ENCODE measurements at places on chromosomes 6 and 20.

- no peak for DNase-seq
Observed at GRCh38 chr6:47371139-47371869, 61.6 kb upstream of the TNFRSF21 start.

GRCh38 chr6:86477500-86478148, 459.7 kb upstream of the HTR1E start:
- no peak for DNase-seq

- no peak for DNase-seq
Observed at GRCh38 chr6:52562911-52563310, 13.9 kb downstream of the TRAM2 start.

GRCh38 chr20:34016736-34017135, 23.0 kb downstream of the RALY start:
- no peak for DNase-seq

GRCh38 chr6:134757911-134758361, 192.0 kb downstream of the ALDH8A1 start:
- DNase-seq: no peak

GRCh38 chr6:121093928-121094327, 240.4 kb downstream of the TBC1D32 start:
- no peak for DNase-seq

GRCh38 chr20:22653658-22654642, 69.6 kb upstream of the FOXA2 start:
- DNase-seq: no peak

DNA sequence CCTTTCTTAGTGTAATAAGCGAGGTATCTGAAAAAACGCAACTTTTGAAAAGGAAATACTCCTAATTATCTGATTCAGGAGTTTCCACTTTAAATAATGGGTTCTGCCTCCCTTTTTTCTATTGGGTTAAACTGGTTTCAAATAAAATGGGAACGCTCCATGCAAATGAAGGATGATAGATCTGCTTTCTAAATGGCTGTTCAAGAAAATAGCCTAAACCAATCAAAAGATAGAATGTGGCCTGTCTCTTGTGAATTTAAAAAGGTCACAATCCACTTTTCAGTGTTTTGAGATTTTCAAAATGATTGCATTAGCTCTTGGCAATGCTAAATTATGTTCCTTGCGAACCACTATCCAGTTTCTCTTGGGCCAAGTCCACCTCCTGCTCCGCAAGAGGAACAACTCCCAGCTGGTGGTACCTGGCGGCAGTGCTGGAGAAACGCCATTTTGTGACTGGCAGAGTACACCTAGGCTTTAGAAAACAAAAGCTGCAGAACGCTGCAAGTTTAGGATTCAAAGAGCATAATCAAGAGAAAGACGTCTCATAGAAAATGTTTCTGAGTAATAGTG, 56.7 kb downstream of the TRIM38 start:
- no peak for DNase-seq

GRCh38 chr6:3596766-3597165, 139.9 kb upstream of the SLC22A23 start:
- DNase-seq: no peak

DNA sequence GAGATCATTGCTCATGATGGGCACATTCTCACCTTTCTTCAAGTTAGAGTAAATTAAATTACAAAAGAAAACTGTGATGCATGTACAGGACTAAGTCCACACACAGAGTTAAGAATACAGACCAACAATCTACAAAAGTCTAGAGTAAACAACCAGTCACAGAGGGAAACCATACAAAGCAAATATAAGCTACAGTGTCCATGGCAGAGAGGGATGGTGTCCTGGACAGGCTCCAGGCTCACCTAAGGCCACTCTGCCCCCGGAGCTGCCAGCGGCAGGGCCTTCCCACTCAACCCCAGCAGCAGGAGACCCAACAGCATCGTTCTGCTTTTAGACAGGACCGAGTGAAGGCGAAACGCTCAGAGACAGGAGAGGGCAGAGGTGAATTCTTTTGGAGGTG, 16.0 kb downstream of the PDE10A start:
- DNase-seq: no peak

GRCh38 chr6:116404696-116405095, 33.9 kb downstream of the DSE start:
- DNase-seq: no peak

DNA sequence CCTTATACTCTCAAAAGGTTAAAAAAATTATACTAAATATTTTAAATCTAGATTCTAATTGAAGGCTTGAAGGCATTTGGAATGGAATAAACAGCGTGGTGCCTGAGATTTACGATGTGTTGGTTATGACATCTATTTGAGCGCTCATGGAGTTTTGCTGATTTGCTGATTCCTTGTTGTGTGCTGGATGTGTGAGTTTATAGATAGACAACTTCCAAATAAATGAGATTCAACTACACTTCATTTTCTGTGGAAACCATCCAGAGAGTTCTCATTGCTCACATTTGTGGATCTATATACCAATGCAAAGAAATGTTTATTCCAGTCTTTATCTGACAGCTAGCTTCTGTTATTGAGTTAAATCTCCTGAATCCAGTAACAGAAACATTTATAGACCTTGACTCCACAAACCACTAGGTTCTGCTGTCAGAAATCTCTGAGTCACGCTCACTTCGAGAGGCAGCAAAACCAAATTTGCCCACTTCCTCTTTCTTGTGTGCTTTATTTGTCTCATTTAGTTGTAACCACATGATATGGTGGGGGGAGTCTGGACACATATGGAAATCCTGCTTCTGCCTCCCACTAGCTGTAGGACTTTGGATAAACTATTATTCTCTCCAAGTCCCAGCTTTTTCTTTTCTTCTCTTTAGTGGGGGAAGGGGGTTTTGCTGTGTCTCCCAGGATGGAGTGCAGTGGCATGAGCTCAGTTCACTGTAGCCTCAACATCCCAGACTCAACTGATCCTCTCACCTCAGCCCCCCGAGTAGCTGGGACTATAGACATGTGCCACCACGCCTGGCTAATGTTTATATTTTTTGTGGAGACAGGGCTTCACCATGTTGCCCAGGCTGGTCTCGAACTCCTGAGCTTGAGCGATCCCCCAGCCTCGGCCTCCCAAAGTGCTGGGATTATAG, 54.5 kb downstream of the IPCEF1 start:
- no peak for DNase-seq

- no peak for DNase-seq
Observed at GRCh38 chr6:7589221-7589620, 777 bp upstream of the SNRNP48 start.

DNA sequence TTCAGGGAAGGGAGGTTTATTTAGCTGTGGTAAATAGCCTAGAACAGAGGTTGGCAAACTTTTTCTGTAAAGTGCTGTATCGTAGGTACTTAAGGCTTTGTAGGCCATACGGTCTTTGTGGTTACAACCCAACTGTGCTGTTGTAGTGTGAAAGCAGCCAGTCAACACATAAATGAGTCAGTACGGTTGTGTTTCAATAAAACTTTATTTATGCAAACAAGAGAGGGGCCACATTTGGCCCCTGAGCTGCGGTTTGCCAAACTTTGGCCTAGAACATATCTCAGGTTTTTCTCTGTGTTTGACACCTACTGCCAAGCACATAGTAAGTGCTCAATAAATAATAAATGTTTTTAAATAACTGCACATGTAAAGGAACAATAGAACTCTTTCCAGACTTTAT, 102.2 kb downstream of the RNF144B start:
- DNase-seq: no peak

DNA sequence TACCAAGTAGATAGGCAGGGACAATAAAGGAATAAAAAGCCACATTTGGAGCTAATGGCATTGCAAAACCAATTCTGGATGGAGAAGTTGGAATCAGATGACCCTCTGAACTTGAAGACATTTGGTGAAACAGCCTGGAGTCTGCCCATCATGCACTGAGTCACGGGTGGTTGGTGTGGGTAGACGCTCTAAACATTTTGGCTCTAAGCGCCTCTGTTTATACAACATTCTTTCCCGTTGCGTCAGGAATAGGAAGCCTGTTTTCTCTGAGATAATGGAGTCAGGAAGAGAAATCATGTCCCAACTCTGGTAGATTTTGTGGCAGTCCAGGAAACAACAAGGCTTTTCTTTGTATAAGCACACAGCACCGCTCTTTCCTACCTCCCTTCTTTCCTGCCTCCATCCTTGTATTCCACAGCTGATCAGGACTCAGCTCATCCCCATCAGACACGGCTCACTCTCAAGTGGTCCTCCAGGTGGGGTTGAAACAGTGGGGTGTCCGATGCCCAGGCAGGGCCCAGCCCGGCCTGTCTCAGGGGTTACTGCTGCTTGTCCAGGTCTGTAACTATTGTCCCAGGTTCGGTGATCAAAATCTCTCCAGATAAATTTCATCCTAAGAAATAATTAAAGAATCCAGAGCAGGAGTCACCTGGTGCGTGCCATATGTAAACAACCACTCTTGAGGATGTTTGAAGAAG, 12.1 kb upstream of the RAMACL start:
- no peak for DNase-seq

GRCh38 chr6:151052021-151052646, 186.6 kb downstream of the MTHFD1L start:
- no peak for DNase-seq

DNA sequence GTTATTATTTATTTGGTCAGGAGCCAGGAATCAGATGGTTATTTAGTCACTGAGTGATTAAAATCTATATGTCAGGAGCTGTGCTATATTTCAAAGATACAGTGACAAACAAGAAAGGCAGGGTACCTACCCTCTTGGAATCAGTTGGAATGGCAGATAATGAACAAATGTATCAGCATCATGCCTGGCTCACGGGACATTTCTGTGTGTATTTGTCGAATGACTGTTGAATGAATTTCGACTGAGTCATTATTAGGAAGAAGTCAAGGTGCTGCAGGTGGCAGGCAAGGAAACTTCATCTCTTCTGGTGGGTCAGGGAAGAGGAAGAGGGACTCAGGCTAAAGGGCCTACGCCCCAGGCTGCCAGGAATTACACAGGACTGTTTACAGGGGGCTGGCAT, 13.6 kb downstream of the PKIG start:
- DNase-seq: no peak

- no peak for DNase-seq
Observed at GRCh38 chr20:51446230-51446629, 96.3 kb downstream of the NFATC2 start.

DNA sequence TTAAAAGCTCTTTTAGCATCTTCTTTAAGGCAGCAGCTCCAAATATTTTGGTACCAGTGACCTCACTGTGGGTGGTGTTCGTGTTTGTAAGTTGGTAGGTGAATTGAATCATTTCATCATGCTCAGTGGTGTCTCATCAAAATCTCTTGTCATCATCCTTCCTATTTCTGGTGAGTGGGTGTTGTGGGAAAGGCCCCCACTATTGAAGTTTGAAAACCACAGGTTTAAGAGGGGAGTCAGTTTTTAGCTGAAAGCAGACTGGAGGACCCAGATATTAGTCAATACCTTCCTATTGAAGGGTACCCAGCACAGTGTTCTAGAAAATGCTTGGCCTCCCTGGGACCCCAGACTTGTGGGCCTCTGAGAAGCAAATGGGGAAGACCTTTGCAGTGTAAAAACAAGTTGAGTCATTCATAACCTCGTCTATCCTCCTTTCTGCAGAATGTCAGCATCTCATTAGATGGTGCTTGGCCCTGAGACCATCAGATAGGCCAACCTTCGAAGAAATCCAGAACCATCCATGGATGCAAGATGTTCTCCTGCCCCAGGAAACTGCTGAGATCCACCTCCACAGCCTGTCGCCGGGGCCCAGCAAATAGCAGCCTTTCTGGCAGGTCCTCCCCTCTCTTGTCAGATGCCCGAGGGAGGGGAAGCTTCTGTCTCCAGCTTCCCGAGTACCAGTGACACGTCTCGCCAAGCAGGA, 3.7 kb downstream of the PIM1 start:
- DNase-seq: no peak

- no peak for DNase-seq
Observed at GRCh38 chr6:91631227-91631626, 1044.4 kb upstream of the MAP3K7 start.

GRCh38 chr20:22408521-22409402, 175.6 kb downstream of the FOXA2 start:
- DNase-seq: no peak

DNA sequence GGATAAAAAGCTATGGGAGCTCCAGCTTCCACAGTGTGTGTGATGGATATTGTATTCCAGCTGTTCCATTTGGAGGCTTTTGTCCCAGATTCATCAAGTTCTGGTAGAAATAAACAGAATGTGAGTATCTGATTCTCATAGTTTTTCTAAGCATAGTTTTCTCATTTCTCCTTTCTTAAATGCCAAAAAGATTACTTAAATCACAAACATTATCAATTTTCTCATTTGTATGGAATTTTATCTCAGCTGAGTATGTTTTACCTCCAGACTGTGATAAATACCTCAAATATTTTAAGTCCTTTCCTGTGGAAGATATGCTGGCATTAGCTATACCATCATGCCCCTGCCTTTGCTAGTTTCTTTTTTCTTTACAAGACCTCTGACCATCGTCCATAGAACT, 767.3 kb downstream of the TFAP2A start:
- no peak for DNase-seq

GRCh38 chr6:135465307-135465706, 32.2 kb downstream of the AHI1 start:
- no peak for DNase-seq

GRCh38 chr6:31919624-31920303, 7.8 kb upstream of the C2 start:
- DNase-seq: no peak

- DNase-seq: no peak
Observed at GRCh38 chr6:101683884-101684283, 290.4 kb downstream of the GRIK2 start.

DNA sequence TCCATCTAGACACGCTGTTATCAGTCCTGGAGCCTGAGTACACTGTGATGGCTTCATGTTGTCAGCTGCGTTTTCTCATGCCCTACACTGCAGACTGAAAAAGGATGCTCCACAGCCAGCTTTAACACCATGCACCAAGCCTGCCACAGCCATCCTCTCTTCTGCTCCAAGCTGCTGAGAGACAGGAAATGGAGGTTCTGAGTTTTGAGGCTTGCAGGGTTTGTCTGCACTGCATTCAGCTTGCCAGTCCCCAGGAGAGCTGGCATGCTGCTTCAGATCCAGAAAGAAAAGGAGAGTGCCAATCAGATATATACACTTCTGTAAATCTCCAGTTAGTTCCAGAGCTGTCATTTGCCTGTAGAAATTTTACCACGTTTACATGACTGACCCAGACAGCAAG, 550.7 kb upstream of the FLRT3 start:
- DNase-seq: no peak

All from esophagus squamous epithelium (tissue), 5 donors.